ENCODE measurements at places on chromosomes 12 and 14. TPM values are rescaled to one million over a fixed set of nuclear protein-coding genes. Genes with fewer than 3 reads are reported as not detected.

GRCh38 chr14:55274146-55274545 is 2.9 kb downstream of the FBXO34 start:
- DNase-seq, result no peak

The ANKRD33 gene
- 0.04 TPM for polyA plus RNA-seq

- no peak for DNase-seq
Observed at GRCh38 chr12:102533483-102534215, 53.3 kb upstream of the IGF1 start.

GRCh38 chr14:92563359-92563758 is 49.8 kb downstream of the RIN3 start:
- no peak for DNase-seq

DNA sequence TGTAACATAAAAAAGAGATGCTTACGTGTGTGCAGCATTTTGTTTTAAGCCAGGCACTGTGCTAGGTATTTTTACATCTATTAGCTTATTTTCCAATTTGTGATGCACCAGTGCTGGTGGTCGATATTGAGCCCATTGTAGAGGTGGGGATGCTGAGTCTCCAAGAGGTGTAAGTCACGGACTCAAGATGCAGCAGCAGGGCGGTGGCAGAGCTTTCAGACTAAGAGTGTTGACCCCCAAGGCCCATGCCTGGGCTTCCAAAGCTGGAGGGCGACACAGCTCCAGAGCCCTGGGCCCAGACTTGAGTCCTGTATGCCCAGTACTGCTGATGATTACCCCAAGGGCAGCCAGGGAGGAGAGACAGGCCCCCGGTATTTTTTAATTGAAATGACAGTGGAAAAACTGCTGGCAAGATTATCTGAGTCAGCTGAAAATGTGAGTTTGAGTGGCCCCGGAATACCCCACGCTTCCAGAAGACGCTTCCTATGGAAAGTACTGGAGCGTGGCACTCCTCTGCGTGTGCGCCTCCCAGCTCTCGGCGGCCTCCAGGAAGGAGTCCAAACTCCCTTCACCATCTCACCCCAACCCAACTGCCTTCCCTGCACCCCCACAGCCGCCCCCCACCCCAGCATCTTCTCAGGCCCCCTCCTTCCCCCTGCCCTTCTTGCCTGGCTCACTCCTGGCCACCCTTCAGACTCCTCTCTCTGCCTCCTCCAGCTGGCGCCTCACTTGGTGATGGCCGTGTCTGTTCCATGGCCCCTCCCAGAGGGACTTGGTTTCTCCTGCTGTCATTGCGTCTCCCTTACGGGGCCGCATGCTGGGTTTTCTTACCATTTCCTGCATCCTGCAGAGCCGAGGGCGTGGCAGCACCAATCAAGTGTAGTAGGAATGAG is 40.7 kb downstream of the ELK3 start:
- DNase-seq, result no peak

GRCh38 chr12:120640861-120641833 is 721 bp downstream of the CABP1 start:
- peak; percentile 86 for DNase-seq

The BICDL1 gene
- polyA plus RNA-seq, result 6.3 TPM

The FOXN3 gene
- 47.2 TPM for polyA plus RNA-seq

The C12orf50 gene
- polyA plus RNA-seq, result not detected

DNA sequence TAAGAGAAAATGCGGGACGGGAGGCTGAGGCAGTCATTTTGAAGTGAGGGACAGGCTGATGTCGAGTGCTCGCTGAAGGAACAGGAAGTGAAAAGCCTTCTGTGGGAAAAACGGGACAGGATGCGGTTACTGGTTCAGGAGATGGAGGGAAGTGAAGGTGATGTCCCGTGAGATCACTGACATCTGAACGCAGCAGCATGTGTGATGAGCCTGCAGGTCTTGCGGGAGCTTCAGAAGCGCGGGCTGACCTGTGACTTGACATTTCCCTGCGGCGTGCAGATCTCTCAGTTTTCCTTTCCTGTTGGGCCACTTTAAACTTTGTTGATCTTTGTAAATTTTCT is 77.8 kb downstream of the DDX51 start:
- DNase-seq, result peak; percentile 31

The RPS6KA5 gene
- polyA plus RNA-seq, result 9.5 TPM

- peak; percentile 87 for DNase-seq
Observed at GRCh38 chr14:75132382-75133086, 5.7 kb upstream of the NEK9 start.

The TMEM132D gene
- polyA plus RNA-seq, result not detected

- no peak for DNase-seq
Observed at GRCh38 chr12:107138990-107139389, 45.6 kb upstream of the CRY1 start.

DNA sequence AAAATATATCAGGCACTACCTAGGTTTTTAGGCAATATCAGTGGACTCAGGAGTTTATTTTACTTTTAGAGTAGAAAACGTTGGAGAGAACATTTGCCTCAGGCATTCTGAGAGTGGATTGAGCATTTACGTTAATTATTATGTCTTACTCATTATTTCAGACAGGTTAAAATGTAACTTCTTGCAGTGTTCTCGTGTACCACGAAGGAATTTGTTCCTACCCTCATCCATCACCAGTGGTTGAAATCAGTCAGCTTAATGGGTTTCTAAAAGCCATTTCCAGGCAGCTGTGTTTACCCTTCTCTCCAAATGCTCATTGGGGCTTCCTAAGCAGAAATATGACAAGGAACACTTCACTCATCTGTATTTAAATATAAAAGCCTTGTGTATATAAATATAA is 9.1 kb upstream of the LDHB start:
- DNase-seq, result no peak

DNA sequence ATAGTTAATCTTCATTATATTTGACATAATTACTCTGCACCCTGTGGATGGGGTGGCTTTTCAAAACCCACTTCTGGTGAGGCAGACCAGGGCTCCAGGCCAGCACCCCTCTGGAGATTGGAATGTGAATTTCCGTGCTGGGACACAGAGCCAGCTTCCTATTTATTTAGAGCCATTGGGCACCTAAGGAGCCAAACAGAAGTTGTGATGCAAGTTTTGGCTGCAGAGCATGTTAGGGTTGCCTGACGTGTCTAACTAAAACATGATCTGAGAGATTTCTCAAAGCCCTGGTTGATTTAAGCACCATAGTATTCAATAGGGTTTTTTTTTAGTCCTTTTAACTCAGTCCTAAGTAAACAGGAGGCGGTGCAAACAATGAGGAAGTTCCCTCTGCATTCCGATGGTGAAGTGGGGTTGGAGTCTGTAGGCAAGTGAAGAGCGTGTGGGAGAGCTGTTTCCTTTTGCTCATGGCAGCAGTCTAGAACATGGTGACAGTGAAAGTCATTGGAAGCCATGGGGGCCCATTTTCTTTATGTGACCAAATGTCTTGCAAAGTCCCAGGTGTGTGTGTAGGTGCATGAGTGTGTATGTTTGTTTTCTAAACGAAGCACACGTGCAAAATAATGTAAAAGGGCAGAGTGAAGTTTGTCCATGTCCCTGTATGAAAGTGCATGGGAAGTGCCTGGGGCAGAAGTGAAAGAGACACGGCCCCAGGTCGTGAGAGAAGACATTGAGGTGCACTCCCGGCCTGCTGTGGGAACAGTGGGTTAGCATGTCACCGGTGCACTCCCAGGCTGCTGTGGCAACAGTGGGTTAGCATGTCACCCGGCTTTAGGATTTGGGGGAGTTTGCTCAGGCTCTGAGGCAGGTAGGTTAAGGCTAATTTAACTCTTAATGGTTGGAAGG is 117.7 kb downstream of the PRKCH start:
- peak; percentile 42 for DNase-seq

The AMIGO2 gene
- polyA plus RNA-seq, result 7.8 TPM

DNA sequence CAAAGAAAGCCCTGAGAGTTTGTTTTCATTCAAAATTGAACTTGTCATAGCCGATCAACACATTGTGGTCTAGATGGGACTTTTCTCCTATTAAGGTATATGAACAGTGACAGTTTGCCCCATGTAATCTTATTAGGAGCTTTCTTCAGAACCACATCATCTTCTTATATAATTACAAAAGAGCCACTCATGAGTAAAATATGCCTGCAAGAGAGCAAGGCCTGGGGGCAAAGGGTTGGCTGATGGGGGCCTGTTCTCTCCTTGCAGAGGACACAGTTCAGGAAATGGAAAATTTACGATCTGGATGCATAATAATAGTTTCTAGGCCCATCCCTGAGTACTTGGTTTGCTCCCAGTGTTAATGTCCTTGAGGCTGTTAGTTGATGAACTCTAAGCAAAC is 87.8 kb downstream of the FLRT2 start:
- DNase-seq, result no peak

GRCh38 chr12:128745772-128746689 is 77.7 kb downstream of the SLC15A4 start:
- no peak for DNase-seq

The PAWR gene
- 47.6 TPM for polyA plus RNA-seq

The DNAI7 gene
- not detected for polyA plus RNA-seq

DNA sequence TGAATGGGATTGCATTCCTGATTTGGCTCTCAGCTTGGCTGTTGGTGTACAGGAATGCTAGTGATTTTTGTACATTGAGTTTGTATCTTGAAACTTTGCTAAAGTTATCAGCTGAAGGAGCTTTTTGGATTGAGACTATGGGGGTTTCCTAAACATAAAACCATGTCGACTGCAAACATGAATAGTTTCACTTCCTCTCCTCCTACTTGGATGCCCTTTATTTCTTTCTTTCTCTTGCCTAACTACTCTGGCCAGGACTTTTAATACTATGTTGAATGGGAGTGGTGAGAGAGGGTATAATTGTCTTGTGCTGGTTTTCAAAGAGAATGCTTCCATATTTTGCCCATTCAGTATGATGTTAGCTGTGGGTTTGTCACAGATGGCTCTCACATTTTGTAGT is 141.5 kb downstream of the CEP83 start:
- DNase-seq, result no peak

The RAN gene
- 577 TPM for polyA plus RNA-seq

The TMEM229B gene
- 11.5 TPM for polyA plus RNA-seq

DNA sequence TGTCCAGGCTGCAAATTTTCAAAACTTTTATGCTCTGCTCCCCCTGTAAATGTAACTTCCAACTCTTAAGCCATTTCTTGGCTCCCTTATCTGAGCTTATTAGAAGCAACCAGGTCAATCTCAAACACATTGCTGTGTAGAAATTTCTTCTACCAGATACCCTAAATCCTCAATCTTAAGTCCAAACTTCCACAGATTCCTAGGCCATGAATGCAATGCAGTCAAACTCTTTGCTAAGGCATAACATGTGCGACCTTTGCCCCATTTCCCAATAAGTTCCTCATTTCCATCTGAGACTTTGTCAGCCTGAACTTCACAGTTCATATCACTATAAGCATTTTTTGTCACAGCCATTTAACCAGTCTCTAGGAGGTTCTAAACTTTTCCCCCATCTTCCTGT is 64.5 kb downstream of the TMTC3 start:
- DNase-seq, result peak; percentile 71

DNA sequence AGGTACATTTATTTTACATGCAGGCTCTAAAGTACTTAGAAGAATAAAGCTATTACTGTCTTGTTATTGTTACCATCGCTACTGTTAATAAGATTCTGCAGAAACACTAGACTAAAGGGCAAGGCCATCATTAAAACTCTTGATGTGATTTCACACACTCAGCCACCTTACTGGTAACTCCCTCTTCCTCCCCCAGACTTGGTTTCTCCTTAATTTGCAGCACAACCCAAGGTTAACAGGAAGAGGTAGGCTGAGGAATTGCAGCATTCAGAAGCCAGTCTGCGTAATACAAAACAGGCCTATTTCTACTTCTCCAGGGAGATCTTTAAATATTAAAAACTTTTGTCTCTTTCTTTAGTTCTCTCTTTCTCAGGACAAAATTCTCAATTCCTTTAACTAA is 210.3 kb downstream of the BTG1 start:
- no peak for DNase-seq

The BATF gene
- 0.74 TPM for polyA plus RNA-seq

DNA sequence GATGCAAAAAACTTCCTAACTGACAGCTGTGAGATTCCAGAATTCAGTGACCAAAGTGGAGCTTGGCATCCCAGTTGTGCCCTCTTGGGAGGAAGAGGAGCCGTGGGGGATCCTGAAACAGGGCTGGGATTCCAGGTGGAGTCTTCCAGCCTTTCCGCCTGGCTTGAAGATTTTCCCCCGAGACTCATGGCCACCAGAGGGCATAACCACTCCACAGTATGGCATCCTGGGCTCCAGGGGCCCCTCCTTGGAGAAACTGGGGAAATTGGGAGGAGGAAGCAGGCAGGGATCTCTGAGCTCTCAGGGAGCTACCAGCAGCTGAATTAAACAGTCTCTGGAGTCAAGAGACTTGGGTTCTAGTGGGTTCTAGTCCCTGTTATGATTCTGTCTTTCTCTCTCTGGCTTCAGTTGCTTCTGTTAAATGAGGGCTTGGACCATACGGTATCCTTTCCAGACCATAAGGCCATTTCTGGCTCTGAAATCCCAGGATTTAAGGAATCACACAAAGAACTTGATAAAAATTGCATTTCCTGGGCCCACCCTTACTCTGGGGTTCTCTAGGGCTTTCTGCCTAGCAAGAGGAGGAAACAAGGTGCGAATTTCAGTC is 2.6 kb upstream of the TAMALIN start:
- peak; percentile 62 for DNase-seq

DNA sequence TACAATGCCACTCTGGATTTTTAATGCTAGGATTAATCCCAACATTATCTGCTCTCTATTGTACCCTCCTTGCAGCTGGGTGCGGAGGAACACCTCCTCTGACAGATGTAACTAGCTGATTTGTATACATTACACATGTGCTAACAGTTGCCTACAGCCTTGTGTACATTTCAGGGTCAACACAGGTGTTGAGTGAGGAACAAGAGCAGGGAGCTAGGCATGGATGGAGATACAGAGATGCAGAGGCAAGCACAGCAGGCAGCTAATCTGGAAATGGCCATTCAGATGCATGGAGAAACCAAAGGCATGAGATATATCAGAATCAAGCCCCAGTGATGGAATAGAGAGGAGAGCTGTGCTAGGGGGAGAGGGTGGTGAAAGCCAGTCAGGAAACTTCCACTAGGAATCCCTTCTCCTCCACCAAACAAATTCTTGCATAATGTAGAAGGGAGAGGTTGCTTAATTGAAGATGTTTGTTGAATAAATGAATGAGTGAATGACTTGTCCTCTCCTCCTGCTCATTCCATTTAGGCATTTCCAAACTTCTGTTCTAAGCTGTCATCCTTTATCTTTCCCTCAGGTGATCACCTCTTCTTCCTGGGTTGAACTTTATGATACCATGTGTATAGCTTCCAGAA is 313.2 kb downstream of the ATP23 start:
- no peak for DNase-seq

DNA sequence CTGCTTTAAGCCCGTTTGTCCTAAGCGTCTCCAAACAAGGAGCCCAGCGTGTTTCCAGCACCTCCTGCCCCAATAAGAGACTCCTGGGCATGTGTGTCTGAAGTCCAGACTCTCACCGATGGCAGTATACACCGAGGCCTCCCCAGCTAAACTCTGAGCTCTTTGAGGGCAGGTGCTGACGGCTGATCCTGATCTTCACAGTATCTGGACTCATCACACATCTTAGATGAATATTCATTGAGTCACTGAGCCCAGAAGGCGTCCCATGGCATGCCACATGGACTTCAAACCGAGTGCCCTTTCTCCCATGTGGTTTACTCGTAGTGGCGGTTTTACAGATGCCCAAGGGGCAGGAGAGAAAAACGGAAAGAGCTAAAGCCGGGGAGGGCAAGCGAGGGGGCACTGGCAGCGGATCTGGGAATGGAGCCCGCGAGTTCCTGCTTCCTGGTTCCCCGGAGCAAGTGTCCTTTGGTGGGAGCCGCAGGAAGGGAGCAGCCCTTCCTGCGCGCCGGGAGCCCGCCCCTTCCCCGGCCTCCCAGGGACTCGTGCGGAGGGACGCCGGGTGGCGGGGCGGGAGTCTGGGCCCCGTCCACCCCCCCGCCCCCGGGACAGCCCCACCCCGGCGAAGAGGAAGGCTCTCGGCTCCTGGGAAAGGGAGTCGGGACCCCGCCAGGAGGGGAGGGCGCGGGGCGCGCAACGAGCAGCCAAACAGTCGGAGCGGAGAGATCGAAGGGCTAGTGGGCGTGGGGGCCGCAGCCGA is 585 bp upstream of the TEAD4 start:
- peak; percentile 63 for DNase-seq

Data from small intestine (tissue), 16 donors.